Vagina (tissue), 2 donors: ENCODE measurements at places on chromosomes 5 and 9. TPM values are rescaled to one million over a fixed set of nuclear protein-coding genes. Genes with fewer than 3 reads are reported as not detected.

DNA sequence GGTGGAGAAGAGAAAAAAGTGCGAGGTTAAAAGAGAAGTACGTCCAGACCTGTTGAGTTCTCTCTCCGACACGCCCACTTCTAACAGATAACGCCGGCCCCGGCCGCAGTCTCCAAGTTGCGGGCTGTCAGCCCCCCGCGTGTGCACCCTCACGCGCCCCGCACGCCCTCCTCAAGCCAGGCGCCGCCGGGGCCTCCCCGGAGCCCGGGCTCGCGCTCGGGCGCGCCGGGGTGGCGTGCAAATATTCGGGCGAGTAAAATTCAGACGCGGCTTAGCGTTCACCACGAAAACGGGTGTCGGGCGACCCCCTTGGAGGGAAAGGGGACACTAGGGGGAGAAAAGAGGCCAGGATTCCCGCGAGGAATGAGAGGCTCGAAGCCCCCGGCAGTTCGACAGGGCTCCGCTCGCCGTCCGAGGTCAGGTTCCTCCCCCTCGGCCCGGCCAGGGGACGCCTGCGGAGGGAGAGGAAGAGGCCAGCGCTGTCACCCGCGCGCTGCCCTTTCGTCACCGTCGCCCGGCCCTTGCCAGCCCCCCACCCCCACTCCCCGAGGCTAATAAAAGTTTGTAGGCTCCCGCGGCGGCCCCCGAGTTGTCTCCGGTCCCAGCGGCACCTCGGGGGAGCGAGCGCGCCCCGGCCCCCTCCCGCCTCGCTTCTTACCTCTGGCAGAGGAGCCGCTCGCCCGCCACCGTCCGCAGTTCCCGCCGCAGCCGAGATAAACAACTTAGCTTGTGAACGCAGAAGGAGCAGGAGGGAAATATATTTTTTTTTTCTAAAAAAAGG lies 743 bp downstream of the NR3C1 start:
- DNase-seq: no peak

- no peak for DNase-seq
Observed at GRCh38 chr5:151675611-151676313, 11.0 kb downstream of the SPARC start.

DNA sequence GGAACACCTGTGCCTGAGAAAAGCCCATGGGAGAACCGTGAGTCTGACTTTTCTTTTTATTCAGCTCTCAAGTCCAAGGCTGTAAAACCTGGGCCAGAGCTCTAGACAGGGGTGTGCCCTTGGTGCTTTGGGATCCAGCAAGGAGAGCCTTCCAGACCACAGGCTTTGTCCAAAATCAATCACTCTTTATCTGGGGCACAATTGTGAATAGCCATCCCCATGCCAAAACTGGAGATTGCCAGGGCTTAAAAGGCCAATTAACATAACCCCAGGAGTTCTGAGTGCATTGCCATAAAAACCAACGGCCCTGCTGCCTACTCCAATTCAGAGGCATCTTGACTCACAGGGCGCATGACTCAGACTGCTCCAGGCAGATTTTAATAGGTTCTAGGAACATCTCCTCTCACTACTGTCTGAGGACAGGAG lies 391.8 kb downstream of the ARHGEF28 start:
- DNase-seq: no peak

DNA sequence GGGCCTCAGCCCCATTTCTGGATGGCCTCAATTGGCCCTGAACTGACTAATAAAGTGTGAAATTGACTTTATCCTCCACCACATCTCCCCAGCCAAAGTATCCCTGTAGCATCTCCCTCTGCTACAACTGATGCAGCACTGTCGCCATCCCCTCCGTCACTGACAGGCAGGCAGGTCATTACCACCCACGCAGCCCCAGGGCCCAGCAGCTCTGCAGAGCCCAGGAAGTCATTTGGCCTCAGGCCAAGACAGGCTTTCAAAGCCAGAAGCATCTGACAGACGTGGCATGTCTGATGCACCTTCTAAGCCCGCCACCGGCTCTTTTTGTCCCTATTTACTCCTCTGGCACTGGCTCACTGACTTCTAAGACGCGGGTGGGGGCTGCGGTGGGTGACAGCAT lies 65.3 kb downstream of the ARHGEF37 start:
- DNase-seq: no peak

GRCh38 chr9:89576404-89576839 lies 28.4 kb upstream of the GADD45G start:
- no peak for DNase-seq

GRCh38 chr9:109726119-109726518 lies 53.9 kb upstream of the PALM2AKAP2 start:
- DNase-seq: no peak

GRCh38 chr9:124394167-124394566 lies 21.1 kb downstream of the PSMB7 start:
- DNase-seq: no peak

DNA sequence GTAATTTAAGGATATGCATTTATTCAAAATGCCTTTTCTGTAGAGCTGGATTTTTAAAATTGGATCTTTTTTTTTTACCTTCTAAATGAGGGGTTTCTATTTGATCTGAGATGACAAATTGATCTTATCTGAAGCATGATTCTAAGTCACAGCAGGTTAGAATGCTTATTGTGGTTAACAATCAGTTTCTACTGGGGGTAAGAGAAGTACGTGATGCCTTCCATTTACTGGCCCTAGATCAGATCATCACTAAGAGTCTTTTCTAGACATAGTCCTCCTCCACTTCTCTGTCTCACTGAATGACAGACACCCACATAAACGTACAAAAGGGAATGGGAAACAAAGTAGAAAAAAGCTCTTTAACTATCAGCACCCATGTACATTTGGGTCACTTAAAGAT lies 231.9 kb downstream of the DMAC1 start:
- no peak for DNase-seq

DNA sequence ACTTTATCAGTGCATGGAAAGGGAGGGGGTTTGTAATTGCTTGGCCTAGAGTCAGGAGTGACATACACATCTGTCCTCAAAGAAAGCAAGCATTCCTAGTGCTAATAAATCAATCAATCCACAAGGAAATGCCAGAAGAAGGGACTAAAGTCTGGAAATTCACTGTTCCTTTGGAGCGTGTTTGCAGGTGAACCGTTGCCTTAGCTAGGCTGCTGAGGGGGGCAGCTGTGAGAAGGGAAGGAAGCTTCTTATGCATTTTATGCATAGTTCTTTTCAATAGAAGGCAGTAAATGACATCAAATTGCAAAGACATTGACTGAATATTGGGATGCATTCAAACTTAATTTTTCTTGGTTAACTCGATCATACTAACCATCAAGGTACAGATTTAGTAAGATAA lies 1092.5 kb upstream of the SEMA6A start:
- no peak for DNase-seq

- no peak for DNase-seq
Observed at GRCh38 chr9:16335788-16336580, 534.5 kb downstream of the BNC2 start.

DNA sequence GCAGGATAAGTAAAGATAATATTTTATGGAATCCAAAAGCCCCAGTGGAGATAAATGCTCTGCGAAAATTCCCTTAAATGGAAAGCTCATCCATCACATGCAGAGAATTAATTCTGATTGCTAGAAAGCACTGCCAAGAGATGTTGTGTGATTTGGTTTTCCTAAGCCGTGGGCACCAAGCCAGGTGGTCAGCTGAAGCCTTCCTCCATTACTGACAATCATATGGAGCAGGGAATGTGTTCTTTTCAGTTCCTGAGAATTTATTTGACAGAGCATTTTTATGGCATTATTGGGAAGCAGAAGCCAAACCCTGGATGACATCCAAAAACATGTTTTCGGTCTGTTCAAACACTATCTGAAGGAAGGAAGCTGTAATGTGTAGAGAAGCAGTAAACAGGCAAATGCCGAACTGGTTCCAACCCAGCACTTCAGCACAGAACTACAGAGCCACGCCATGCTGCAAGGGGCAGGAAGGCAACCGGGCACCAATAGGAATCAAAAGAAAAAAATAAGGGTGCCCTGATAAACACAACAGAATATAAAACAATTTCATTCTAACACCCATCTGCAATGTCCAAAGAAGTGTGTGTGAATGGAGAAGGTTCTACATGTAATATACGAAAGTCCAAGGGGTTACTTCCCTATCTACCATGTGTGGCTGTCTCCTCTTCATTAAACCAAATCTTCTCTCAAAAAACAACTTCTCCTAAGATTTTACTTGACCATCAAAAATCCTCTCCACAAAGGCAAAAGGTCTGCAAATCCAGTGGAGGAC lies 12.3 kb downstream of the ARSB start:
- no peak for DNase-seq

GRCh38 chr5:44884036-44884435 lies 75.3 kb downstream of the MRPS30 start:
- no peak for DNase-seq

- no peak for DNase-seq
Observed at GRCh38 chr5:125549322-125549911, 803.0 kb upstream of the ZNF608 start.

- no peak for DNase-seq
Observed at GRCh38 chr9:124626276-124626675, 119.1 kb upstream of the NR5A1 start.

- DNase-seq: no peak
Observed at GRCh38 chr9:128390150-128390812, 19.1 kb downstream of the URM1 start.

BRD3OS gene
- total RNA-seq: 13.0 TPM
